ENCODE measurements at places on chromosomes 3 and 15.

GRCh38 chr15:51108933-51109550, 14.3 kb upstream of the TNFAIP8L3 start:
- DNase-seq = no peak

- DNase-seq = no peak
These were observed 6.6 kb downstream of the CSPG4 start for GRCh38 chr15:75705854-75706681.

GRCh38 chr15:40409366-40409765, 3.8 kb downstream of the IVD start:
- no peak for DNase-seq

DNA sequence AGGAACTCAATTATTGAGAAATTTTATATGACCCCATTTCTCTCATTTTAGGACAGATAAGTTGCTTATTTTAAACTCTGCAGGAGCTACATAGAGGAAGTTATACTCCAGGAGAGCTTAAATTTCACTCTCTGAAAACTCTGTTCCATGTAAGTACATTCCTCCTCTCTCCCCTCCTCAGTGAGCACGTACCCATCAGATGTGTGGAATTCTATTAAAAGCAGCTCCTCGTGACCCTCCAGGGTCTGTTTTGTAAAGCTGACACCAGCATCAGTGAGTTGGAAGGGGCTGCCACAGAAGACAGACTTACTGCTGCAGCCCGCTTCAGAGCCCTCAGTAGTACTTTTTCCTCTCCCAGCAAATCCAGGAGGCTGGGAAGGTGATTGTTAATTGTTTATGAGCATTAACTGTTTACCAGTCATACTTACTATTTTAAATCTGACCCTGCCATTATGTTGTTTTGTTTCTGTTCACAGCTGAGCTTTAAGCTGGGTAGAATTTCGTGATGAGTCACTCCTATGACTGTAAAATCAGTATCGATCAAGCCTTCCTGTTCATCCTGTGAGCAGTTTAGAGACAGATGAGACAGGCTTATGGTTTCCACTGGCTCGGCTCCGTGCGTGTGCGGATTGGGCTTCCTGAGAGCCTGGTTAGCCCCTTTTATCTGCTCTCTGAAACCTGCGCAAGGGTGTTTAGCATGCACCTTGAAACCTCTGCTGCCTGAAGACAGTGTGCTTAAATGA, 20.4 kb downstream of the IGF1R start:
- no peak for DNase-seq

DNA sequence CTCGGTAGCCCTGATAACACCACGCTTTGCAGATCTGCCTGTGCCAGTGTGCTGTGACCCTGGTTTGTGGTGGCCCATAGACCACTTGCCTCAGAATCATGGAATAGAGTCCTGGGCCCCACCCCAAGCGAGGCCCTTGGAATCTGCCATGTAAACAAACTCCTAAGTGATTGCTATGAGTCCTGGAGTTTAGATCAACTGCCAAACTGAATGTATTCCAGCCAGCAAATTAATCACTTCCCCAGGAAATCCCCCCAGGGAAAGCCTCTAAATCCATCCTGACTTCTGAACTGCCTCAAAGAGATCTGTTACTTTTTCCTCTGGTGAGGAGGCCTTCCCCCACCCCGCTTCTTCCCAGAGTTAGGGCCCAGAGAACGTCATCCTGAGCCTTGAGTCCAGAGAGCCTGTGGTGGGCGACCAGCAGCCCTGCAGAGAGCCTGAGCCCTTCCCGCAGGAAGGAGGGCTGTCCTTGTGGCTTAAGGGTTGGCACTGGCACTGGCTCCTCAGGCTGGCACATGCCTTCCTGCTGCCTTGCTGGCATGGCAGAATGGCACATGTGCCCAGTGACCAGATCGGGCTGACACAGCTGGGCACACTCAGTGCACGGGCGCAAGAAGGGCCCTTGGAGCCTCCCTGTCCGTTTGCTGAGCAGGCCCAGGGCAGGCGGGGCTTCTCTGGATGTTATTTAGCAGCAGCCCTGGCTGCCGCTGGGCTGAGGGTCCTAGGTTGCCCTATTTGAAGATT, 50.6 kb upstream of the PLXNA1 start:
- DNase-seq = no peak

DNA sequence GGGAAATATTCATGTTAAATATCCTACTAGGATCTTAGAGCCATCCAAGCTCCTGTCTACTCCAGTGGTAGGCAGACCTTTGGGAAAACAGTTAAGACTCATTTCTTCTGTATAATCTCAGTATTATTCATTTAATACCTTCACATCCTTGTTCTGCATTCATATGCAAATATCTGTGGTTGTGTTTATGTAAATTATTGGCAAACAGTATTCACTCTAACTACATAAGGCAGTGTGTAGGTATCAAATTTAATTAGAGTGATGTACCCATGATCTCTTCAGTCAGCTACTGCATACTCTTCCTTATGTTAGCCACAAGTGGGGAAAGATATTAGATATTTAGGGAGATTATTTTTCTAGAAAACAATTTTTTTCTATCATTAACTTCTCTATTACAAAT, 200.8 kb upstream of the SLC2A2 start:
- DNase-seq = no peak

- no peak for DNase-seq
These were observed 104.3 kb upstream of the PRR20G start for GRCh38 chr3:127392156-127392490.

DNA sequence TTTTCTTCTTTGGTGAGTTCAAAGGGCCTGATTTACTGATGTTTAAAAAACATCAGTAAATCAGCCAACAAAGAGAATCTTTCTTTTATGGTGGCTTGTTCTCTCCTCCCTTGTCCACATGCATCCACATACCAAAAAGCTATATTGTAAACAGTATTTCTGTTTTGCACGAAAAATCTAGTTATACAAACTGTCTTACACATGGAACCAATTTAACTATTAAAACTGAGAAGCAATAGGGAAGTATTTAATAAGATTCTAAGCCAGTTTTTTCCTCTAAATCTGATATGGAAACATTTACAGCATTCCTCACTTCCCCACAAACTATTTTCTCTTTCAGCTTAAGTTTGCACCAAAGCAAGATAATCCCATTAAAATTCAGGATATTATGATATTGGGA, 110.8 kb upstream of the ICE2 start:
- DNase-seq = no peak

GRCh38 chr3:158837240-158837639, 35.4 kb downstream of the MFSD1 start:
- no peak for DNase-seq

DNA sequence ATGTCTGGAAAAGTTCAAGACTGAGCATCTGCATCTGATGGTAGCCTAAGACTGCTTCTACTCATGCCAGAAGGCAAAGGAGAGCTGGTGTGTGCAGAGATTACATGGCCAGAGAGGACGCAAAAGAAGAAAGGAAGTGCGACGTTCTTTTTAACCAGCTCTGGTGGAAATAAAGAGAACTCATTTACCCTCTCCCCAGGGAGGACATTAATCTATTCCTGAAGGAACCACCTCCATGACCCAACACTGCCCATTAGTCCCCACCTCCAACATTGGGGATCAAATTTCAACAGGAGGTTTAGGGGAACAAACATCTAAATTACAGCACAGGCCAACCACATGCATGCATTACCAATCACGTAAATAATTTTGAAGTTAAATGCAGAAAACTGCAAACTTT, 1.5 kb upstream of the NCK1 start:
- no peak for DNase-seq

- DNase-seq = peak; percentile 54
These were observed 6.3 kb upstream of the GTPBP8 start for GRCh38 chr3:112984485-112984884.

DNA sequence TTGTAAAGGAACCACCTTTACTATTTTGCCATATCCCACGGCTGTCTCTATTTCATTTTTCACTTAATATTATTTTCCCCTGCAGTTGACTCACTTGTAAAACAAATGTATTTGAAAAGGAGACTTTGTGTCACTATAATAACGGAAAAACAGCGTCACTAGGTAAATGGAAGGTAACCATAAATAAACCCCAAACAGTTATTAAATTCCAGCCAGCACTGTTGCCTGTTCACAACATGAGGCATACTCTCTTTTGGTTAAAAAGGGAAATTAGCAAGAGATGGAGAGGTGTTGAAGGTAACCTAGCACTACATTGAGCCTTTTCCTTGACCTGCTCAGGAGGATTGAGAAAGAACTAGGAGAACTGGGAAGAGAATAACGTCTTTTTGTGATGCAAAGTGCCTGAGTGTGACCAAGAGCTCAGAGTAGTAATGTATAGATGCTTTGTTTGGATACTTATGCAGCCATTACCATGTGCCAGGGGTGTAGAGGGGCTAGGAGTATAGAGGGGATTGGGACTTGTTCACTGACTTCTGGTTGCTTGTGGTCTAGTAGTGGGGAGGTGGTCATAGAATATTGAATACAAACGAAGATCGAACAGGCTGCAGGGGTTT, 19.6 kb downstream of the FLNB start:
- no peak for DNase-seq

DNA sequence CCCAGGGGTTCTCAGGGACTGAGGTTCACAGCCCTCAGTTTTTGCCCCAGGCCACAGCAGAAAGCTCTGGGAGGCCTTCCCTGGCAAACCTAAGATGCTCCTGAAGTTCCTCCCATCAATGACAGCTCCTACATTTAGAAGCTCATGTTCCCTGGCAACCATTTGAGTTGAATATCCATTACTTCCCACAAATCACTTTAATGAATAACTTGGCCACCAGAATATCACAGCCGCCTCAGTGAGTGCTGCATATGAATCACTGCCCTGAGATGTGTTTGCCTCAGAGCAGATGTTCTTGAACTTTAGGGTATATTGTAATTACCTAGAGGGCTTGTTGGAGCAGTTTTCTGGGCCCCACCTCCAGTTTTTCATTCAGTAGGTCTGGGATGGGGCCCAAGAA, 27.4 kb downstream of the SLCO2A1 start:
- DNase-seq = no peak

GRCh38 chr15:44066211-44066827, 128.8 kb downstream of the FRMD5 start:
- DNase-seq = peak; percentile 42

- no peak for DNase-seq
These were observed 4.4 kb downstream of the SH3BP5 start for GRCh38 chr3:15327941-15328340.

DNA sequence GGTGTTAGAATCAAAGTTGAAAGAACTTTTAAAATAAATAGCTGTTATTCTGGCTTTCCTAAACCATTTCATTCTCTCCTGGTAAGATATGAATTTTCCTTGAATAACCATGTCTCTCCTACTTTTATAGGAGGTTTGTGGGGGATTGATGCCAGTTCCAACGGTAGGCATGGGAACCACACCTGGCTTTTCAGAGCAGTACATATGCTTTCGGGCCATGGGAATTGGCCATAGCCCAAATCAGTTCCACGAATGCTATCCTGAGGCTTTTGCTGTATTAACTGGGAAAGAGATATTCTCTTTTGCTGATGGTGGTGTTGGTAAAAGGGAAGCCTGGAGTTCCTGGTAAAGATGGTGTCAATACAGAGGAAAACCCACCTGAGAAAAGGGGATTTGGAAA, 396.2 kb upstream of the ZNF385D start:
- DNase-seq = no peak

GRCh38 chr3:58223855-58224254, 13.1 kb upstream of the DNASE1L3 start:
- DNase-seq = no peak

GRCh38 chr3:107629566-107629965, 106.8 kb downstream of the BBX start:
- DNase-seq = no peak

- no peak for DNase-seq
These were observed 818.3 kb upstream of the ALCAM start for GRCh38 chr3:104548401-104548800.

GRCh38 chr3:96900566-96900965, 86.2 kb downstream of the EPHA6 start:
- no peak for DNase-seq

DNA sequence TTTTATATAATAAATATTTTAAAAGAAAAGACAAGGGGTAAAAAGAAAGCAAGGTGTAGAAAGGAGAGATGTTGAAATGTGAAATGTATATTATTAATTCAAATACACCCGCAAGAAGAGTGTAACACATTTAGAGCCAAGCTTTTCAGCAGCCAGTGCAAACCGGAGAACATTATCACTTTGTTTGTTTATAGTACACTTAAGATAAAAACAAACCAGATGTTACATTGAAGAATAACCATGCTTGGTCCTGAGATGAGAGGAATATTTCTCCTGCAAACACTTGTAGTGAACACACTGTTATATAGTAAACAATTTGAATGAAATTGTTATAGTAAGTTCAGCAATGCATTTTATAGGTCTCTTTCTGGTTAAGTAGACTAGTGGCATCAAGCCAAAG, 1441.5 kb downstream of the OTOL1 start:
- DNase-seq = no peak

GRCh38 chr3:195794708-195795107, 17.0 kb downstream of the MUC4 start:
- DNase-seq = no peak

- no peak for DNase-seq
These were observed 6.0 kb downstream of the SPATA12 start for GRCh38 chr3:57066471-57066870.

GRCh38 chr3:189652042-189652441, 20.9 kb downstream of the TP63 start:
- DNase-seq = no peak

DNA sequence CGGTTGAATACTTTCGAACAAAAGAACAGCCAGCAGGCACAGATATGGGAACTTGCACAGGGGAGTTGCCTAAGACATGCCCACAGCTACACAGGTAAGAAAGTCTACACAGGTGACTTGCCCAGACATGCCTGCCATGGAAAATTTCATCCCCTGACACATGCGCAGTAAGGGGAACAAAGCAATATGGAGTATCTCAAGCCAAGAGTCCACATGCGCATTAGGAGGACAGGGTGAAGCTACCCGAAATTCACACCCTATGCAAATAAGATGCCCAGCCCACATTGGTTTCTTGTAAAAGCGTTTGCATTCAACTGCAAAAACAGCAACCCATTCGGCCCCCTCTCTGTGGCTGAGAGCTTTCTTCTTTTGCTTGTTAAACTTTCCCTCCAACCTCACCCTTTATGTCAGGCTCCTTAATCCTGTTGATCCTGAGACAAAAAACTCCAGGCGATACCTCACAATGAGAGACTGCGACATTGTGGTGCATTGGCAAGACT, 49.3 kb upstream of the TRPM1 start:
- no peak for DNase-seq

DNA sequence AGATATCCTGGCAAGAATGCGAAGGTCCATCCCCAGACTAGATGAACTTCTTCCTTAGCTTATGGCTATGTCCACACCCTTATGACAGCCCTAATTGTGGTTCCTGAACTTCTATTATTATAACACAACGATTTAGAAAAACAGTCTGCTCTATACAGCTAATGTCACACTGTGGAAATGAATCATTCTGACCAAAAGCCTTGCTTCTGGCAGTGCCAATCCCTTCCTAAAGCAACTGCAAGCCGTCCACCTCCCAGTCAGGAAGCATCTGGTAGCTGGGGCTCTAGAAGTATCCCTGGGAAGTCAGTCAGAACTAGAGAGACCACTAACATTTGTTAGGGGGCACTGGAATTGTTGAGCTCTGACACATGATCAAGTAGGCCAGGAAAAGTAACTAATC, 45.0 kb downstream of the MYO5A start:
- DNase-seq = no peak
